ENCODE measurements at places on chromosomes 1 and 21.

DNA sequence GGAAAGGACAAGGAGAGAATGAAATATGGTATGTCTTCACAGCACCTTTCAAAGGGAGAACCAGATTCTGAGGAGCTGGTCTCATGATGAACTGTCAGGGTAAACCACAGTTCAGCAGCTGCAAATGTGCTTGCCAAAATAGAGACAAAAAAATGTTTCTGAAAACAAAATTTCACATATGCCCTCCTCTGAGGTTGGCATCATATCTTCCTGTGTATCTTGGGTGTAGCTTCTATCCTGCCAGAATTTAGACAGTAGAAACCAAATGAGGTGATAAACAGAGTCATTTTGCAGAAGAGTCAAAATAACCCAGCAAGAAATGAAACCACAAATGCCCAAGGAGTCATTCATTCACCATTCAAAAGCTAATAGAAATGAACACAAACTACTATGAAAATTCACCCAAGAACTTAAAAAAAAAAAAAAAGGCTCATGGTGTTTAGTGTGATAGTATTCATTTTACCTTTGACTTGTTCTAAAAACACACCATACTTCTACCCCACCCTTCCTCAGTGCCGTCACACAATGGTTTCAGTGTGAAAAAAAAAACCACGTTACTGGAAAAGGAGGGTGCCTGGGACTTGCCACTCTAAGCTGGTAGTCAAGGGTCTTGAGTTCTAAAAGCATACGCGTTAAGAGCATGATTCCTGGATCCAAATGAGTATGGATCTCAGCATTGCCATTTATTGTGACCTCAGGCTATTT, 18.5 kb downstream of the SELL start:
- no peak for DNase-seq

GRCh38 chr1:88661188-88661587, 22.9 kb upstream of the PKN2 start:
- no peak for DNase-seq

DNA sequence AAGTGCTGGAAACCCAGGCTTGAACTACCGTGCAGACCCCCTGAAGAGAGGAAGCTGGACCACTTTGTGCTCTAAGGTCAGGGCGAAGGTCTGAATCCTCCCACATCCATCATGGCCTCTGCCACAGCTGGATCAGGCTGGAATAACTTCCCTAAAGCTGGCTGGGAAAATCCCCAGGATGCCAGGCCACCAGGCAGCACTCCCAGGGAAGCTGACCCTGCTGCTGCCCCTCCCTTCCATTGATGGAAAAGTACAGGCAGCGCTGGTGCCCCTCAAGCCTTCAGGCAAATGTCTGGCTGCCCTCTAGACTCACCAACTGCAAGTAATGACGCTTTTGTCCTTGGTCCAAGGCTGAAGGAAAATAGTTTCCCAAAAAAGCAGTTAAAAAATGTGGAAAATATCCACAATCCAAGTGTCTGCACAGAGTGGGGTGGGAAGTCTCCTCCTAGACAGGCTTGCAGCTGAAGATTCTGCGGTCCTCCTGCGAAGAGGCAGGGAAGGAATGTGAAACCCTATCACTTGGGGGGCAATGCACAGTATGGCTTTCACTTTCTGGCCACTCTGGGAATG, 39.9 kb upstream of the TSPAN2 start:
- DNase-seq = no peak

DNA sequence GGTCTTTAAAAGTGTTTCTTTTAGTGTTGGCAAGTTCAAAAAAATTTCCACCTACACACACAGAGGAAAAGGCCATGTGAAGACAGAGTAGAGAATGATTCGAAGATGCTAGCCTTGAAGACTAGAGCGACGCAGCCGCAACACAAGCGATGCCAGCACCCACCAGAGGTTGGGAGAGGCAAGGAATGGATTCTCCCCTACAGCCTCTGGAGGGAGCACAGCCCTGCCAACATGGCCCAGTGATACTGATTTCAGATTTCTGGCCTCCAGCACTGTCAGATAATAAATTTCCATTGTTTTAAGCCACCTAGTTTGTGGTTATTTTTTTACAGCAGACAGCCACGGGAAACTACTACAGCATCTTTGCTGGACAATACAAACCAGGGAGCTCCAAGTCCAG, 6.9 kb upstream of the ADAR start:
- no peak for DNase-seq

- no peak for DNase-seq
Measured at GRCh38 chr1:180791806-180792205, 120.9 kb upstream of the KIAA1614 start.

DNA sequence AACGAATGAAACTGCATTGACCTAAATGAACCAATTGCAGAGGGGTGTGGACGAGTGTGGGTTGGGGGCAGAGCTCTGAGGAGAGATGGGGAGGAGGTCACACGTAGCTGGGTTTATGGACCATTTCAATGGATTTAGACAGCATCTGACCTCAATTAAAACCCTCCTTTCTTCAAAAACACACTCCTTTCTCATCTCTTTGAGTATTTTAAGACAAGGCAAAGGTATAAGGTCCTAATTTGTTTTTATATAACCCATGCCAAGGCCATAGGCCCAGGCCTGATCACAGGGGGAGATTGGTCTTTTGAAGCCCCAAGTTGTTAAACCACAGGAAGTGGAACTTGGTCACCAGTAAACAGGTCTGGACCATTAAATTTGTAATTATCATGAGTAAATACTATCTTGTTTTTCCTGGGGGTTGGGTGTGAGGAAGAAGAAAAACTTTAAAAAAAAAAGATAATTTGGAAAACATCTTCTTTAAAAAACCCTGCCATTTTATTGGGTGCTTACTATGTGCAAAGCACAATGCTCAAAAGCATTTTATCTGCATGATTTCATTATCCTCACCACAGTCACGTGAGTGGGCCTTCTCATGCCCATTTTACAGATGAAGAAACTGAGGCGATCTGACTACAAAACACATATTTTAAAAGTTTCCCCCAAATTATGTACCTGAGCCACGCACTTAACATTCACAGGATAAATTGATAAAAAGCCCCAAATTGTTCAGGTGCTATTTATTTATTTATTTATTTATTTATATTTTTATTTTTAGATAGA, 8.9 kb upstream of the INAVA start:
- DNase-seq = no peak

GRCh38 chr1:193083365-193084088, 21.7 kb downstream of the GLRX2 start:
- DNase-seq = no peak

DNA sequence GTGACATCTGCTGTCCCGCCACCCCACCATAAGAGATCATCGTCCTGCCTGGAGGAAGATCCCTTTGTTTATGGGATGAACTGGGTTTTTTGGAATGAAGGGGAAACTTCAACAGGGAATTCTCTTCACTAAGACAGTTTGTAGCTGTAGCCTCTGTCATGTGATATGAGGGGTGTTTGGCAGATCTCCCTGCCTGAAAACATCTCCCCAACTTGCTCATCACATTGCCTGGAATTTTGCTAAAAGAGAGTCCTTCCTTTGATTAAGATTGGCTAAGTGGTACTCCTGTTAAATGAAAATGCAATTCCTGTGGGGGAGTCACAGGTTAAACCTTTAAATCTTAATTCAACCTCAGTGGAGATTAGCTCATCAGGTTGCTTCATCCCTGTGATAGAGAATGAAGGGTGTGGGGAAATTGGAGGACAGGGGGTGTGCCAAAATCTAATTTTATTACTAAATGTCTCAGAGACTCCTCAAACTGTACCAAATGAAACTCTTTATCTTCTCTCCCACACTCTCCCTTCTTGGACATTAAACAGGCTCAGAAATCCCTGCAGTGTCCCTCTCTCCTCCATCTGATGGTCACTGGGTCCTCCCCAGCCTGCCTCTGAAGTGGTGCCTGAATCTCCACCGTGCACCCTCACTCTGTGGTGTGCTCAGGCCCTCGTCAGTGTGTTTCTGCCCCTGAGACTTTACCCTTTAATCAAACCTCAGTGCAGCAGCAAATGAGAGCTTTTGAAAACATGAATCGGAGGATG, 54.8 kb downstream of the IER5 start:
- DNase-seq = no peak

GRCh38 chr1:234725177-234726132, 115.5 kb upstream of the IRF2BP2 start:
- no peak for DNase-seq

GRCh38 chr1:162004441-162004950, 19.2 kb downstream of the OLFML2B start:
- no peak for DNase-seq

- DNase-seq = no peak
Measured at GRCh38 chr1:79819140-79819539, 812.6 kb upstream of the ADGRL4 start.

DNA sequence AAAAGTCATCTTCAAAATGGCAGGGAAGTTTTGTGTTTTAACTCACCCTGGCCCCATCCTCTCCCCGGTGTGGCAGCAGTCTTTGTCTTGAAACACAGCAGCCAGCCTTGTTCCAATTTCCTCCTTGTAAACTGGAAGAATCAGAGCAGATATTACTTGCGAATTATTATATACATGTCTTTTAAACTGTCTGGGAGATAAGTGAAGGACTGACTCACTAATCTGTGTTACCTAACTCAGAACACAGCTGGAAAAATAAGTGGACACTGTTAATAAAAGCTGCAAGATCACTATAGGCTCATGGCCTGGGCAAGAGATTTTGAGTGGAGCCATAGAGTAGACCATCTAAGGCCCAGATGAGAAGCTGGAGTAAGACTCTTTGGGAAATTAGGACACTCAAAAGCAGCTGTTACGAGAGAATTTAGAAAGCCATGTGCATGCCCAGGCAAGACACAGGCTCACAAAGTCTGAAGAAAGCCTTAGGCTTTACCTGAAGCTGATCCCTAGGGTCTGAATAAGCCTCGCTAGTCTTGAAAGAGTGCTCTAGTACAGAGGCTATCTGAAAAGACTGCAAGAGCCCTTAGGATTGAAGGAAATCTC, 233.0 kb upstream of the RAB4A start:
- DNase-seq = no peak

DNA sequence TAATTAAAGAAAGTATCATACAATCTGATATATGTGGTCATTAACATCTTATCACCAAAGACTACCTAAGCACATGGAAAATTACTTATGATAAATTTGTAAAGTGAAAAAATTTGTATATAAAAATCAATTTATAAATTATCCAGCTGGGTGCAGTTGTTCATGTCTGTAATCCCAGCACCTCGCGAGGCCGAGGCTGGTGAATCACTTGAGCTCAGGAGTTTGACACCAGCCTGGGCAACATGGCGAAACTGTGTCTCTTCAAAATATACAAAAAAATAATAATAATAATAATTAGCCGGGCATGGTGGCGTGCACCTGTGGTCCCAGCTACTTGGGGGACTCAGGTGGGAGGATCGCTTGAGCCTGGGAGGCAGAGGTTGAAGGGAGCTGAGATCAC, 82.8 kb upstream of the SYT6 start:
- DNase-seq = no peak

All from activated CD4-positive, CD25-positive, alpha-beta regulatory T cell (primary cell).